ENCODE measurements at places on chromosomes 2 and 18.

GRCh38 chr2:223586261-223586660 lies 15.9 kb downstream of the SCG2 start:
- DNase-seq = no peak

GRCh38 chr18:48084041-48084757 lies 153.7 kb upstream of the SMAD2 start:
- DNase-seq = no peak

DNA sequence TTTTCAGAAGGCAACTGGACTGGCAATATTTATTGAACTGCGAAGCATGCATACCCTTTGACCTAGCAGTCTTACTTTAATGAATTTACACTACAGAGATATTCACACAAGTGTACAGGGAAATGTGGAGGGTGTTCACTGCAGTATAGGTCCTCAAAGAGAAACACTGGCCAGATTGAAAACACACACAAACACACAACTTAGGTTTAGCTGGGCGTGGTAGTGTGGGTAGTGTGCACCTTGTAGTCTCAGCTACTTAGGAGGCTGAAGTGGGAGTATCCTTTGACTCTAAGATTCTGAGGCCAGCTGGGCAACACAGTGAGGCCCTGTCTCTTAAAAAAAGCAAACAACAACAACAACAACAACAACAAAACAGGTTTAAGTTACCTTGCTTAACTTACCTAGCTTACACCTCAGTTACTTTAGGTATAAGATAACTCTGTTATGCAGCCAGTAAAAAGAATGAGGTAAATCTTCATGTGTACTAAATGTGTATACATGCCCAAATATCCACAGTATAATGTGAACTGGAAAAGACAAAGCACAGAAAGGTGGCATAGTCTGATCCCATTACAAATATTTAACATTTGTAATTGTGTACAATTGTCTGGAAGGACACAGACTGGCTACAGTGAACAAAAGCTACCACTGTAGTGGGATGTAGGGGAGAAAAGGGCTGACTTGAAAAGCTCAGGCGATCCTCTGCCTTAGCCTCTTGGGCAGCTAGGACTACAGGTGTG lies 105.9 kb upstream of the FZD5 start:
- no peak for DNase-seq

DNA sequence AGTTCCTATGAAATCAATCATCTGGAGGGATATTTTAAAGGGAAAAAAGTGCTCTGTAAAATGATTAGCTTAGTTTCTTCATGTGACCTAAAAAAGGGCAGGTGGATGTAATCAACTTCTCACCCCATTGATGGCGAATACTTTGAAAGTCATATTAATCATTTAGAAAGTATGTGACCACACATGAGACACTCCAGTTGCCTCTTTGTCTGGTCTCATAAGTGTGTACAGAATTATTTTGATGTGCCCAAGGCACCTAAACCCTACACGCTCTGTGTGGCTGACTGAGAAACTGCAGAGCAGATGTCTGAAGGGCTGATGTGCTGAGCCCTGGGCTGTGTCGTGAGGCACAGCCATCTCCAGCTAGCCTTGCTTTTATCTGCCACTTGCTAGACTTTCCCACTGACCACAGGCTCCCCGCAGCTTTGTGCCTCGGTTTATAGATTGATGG lies 26.9 kb downstream of the SGPP2 start:
- DNase-seq = no peak

GRCh38 chr18:45802814-45803492 lies 22.5 kb upstream of the SIGLEC15 start:
- no peak for DNase-seq

Measured in hypothalamus (tissue), 51 donors.